GM19239 (cell line): ENCODE measurements at places on chromosomes 7 and 10.

GRCh38 chr10:120075349-120075748 lies 182.8 kb downstream of the SEC23IP start:
- DNase-seq, result no peak

- DNase-seq, result no peak
Measured at GRCh38 chr10:86524225-86524962, 2.8 kb upstream of the WAPL start.

DNA sequence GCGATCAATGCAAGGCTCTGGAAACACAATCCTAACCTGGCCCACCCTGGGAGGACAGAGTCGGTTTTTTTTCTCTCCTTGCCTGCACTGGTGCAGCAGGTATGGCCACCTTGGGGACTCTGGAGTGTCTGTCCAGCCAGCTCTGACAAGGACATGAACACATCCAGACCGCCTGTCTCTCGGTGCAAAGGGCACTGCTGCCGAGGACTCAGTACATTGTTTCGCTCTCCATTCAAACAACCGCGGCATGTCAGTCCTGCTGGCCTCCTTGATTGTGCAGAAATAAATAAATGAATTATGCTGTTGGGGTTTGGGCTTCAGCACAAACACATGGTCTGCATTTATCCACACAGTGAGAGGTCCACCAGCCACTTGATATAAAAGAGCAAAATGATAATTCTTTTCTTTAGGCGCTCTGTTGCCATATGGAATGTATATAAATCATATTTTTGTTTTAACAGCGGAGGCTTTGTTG lies 565.2 kb downstream of the KCNMA1 start:
- no peak for DNase-seq

DNA sequence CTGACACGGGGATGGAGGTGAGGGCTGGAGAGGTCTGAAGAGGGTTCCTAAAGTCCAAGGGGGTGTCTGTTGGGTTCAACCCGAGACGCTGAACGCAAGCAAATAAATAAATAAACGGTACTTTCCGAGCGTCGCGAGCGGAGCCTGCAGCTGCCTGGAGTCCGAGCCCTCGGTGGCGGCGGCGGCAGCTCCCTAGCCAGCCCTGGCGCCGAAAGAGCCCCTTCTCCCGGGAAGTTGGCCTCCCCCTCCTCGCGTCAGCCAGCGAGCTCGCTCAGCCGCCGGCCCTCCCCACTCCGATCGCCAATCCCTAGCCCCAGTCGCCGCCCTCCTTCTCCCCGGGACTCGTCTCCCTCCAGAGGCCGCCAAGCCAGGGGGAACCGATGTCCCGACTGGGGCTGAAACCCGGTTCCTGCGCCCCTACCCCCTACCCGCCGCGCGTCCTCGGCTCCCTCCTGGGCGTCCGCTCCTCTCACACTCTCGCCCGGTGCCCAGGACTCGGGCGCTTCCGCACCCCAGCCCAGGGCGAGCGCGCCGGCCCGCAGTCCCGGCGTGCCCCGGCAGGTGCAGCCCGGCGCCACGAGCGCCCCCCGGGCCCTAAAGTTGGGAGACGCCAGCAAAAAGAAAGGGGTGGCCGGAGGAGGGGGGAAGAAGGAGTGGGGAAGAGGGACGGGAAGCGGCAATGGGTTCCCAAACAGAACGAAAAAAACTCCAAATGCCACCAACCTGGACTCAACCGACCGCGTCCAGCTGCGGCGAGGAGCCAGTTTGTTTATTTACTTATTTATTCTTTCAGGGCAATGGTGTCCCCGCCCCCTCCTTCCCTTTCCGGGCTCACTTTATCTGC lies at the start of gene GFRA1:
GFRA1 (minus strand) TSS at position 767 of the 844 bp plus-strand sequence. CDS start 1,177 bp downstream, outside the sequence.
- no peak for DNase-seq

DNA sequence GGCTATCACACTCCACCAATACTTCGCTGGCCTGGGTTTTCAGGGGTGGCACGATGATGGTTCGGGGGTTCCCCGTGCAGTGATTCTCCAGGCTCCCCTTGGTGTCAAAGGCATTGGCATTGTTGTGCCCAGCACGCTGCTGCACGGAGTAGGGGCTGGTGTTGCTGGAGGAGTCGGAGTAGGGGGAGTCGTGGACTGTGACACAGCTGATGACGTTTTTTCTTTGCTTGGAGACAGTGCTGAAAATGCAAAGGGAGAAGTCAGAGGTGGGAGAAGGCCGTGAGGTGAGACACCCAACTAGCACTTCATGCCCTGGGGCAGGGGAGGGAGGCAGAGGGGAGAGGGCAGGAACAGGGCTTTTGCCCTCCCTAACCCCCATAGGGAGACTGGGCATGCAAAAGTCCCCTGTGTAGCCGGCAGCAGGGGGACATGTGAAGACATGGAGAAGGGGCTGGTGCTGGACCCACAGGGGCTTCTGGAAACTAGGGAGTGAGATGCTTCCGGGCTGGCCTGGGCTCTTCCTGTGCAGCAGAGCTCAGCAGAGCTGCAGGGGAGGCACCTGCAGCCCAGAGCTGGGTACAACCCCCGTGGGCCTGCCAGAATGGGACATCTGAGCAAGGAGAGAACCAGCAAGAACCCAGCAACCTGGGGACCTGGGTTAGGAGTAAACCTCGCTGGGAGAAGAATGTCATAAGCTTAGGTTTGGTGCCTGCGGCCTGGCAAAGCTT lies 60.5 kb downstream of the CLEC2L start:
- DNase-seq, result no peak

DNA sequence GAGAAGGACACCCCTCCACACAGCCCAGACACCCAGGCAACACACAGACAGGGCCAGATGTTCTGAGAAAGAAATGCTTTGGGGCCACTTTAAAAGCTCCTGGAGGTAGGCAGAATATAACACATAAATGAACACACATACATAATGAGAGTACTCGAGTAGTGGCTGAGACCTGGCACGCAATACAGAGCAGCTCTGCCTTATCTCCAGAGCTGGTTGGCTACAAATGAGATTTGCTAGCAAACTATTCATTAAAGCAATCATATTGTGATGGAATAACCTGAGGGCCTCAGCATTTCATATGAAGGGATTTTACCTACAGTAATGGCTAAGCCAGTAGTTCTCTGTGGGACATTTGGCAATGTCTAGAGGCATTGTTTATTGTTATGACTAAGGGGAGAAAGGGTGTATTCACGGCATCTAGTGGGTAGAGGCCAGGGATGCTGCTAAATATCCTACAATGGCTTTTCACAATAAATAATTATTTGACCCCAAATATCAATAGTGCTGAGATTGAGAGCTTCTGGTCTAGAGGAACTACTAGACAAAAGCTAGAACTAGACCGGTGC lies 5.5 kb upstream of the IMPDH1 start:
- DNase-seq, result no peak

DNA sequence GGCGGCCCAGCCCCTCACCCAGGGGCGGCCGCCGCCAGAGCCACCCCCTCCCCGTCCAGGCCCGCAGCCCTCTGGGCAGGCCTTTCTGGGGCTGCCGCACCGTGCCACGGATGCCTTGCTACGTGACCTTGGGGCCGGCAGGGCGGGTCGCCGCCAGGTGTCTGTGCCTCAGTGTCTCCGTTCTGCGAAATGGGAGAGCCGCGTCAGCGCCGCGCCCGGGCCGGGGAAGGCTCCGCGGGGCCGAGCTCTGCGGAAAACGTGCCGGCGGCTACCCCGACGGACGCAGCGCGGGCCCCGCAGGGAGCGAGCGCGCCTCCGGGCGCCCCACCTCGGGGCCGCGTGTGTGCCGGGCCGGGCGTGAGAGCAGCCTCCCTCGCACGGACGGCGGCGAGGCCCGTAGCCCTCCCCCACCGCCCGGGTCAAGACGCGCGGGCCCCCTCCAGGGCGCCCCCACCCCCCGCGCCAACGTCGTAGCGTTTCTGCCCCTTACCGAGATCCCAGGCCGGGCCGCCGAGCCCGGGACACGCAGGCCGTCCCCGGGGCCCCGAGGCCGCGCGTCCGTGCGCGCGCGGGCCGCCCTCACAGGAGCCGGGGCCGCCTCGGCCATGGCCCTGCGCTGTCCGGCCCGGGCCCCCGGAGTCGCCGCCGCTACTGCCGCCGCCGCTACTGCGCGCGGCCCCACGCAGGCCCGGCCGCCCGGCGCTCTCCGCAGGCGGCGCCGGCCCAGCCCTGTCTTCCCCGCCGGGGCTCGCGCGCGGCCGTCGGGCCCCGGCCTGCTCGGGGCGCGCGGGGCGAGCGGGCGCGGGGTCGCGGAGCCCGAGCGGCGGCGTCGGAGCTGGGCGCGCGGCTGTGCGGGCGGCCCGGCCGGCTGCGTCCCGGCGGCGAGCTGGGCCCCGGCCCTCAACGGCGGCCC lies 1.1 kb downstream of the ZNF777 start:
- peak; percentile 69 for DNase-seq

DNA sequence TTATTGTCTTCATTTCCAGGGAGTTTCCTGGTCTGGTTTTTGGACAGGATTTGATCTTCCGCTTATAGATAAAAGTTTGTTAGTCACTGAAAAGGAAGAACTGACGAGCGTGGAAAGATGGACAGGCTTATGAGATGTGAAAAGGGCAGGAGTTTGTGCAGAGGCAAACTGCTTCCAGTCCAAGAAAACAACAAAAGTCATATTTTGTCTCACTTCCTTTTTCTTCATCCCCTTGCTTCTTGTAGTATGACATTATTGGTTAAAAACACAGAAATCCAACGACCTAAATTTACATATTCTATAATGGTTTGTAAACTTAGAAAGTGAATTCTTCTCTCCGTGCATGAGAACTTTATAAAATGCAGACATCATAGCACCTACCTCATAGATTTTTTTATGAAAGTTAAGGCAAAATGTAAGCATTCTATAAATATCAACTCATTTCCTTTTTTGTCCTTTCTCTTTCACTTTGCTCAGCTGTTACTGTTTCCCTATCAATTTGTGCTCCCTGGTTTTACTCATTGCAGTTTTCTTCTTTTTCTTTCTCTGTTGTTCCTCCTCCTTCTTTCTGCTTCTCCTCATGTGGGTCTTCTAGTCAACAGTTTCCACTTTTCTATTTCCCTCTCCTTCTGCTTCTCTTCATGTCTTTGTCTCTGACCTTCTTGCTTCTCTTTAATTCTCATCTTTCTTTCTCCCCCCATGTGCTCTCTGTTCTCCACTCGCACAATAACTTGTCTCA lies 370.2 kb downstream of the ARL4A start:
- peak; percentile 23 for DNase-seq

DNA sequence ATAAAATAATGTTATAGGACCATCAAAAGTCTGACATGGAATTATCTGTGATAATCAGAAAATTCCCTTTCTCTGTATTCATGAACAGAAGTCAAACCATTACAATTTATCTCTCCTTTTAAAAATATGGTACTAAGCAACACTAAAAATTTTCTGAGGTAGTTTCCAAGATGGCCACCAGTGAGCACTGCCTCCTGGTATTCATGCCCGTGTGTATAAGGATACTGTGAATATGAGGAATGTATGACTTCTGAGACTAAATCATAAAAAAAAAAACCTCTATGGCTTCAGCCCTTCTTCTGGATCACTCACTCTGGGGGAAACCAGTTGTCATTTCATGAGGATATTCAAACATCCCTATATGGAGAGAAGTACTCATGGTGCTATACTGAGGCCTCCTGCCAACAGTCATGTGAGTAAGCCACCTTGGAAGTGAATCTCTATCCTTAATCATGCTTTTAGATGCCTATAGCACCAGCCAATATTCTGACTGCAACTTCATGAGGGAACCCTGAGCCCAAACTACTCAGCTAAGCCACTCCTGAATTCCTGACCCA lies 41.1 kb downstream of the SIRT1 start:
- no peak for DNase-seq

DNA sequence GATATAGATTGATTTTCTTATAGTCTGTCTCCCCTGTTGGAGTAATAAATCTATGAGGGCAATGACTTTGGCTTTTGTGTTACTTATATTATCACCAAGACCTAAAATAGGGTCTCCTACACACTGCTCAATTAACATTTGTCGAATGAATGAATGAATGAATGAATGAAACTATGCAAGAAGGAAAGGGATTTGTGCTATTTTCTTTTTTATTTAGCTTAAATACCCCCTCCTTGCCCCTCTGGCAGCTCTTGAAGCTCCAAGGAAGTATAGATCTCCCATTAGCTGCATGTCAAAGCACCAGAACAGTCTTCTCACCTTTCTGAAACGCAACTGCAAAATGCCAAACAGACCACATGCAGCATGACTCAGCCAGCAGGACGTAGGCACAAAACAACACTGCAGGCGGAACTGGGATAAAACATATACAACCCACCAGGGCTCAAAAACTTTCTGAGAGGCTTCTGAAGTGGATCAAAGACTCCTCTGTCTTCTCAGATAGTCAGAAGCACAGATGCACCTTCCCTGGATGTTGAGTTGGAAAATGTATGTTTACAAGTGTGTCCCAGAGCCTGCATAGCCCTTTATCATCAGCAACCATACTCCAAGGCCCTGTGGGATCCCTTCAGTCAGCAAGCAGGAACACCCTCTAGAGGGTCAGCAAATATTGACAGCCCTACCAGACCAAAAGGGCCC lies 187.8 kb downstream of the NPSR1 start:
- DNase-seq, result no peak

DNA sequence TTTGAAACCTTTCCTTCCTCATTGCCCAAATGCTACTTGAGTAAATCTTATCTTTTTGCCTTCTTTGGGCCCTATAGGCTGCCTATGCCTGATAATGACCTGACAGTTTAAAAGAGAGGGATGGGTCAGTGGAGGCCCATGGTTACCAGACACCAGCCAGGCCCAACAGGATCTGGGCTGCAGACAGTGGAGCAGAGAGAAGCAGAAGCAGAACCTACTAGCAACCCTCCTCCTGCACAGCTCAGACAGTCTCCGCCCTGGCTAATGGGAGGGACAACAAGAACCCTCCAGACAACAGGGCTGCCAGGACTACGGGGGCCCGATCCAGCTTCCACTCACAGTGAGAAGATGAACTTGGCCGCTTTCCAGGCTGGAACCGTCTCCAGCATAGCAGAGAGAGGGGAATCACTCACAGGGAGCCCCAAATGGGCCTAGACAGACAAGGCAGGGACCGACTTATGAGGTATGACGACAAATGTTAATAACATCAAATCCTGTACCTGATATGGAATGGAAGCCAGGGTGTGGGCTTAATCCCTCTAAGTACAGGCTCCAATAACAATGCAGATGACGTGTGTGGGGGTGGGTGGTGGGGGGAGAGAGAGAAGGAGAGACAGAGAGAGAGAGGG lies 31.7 kb upstream of the DGKI start:
- DNase-seq, result no peak

- no peak for DNase-seq
Measured at GRCh38 chr10:28444031-28444430, 88.9 kb upstream of the WAC start.

GRCh38 chr7:101457001-101457750 lies 94.5 kb downstream of the COL26A1 start:
- DNase-seq, result no peak

GRCh38 chr10:50527442-50528043 lies 96.2 kb downstream of the SGMS1 start:
- no peak for DNase-seq

GRCh38 chr10:32039734-32040133 lies 16.5 kb downstream of the KIF5B start:
- DNase-seq, result no peak

GRCh38 chr7:17359610-17360009 lies 61.2 kb downstream of the AHR start:
- no peak for DNase-seq

GRCh38 chr7:147013825-147014224 lies 897.2 kb downstream of the CNTNAP2 start:
- DNase-seq, result no peak

GRCh38 chr10:5292196-5292735 lies 72.5 kb upstream of the UCN3 start:
- no peak for DNase-seq
